HuH-7 (cell line): ENCODE measurements at places on chromosomes 4 and X.

GRCh38 chrX:11591723-11592346 lies 73.9 kb downstream of the ARHGAP6 start:
- DNase-seq: no peak

GRCh38 chr4:63607169-63607872 lies 801.9 kb downstream of the TECRL start:
- DNase-seq: no peak

DNA sequence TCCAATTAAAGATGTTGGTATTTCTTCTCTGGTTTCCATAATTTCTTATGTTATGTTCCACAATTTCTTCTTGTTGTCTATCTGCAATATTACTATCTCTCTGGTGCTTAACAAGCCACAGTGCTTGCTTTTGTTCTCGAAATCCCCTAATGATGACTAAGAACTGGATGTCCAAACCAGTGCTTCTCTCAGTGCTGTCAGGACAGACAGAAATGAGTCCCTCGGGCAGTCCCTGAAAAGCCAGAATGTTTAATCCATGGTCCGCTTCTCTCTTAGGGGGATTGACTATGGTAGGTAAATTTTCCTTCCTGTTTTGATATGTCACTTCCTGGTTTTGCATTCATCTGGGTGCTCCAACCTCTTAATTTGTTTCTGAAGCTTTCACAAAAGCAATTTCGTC lies 321.6 kb upstream of the PCDH10 start:
- no peak for DNase-seq

- DNase-seq: no peak
These were observed 401.1 kb upstream of the LCORL start for GRCh38 chr4:18422685-18423084.

DNA sequence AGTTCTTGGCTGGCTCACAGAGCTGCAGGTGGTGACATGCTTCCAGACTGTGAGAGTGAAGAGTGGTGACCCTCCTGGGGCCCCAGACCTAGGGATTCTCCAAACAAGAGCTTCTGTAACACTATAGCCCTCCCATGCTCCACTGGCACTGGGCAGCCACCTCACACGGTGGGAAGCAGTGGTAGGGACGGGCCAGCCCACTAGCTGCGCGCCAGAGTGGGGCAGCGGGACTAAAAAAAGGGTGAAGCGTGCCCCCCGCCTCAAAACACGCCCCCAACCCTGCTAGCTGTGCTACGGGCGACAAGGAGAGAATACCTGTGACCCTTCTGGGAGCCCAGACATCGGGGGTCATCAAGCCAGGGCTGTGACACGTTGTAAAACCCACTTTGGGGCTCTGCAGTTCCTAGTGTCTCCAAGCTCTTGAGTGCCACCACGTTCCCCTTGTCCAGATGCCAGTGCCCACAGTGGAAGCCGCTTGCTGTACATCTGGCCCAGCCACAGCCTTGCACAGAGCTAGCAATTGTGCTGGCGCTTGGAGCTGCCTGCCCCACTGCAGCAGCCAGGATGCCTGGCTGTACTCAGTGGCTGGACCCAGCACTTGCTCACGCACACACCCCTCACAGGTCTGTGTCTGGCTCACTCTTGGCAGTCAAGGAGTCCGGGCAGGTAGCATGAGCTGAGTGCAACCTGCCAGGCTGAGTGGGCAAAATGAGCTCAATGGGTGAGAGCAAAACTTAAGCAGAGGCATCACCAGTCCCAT lies 100.0 kb downstream of the DCAF12L2 start:
- DNase-seq: no peak

- DNase-seq: no peak
These were observed 416.6 kb upstream of the MAGEB18 start for GRCh38 chrX:25721564-25721963.

DNA sequence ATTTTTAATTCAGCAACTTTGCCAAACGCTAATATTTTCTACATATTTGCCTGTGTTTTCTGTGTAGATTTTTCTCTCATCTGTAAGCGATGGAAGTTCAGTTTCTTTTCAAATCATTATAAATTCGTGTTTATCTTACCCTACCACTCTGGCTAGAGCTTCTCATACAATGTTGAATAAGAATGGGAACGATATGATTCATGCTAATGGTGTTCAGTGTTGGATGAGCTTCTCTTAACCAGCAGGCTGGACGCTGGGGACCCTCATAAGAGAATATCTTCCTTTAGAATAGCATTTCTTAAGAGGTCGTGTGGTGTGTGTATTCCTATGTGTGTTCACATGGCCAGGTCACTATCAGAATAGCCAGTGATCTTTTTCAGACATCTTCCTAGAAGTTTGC lies 31.0 kb downstream of the NSDHL start:
- no peak for DNase-seq

DNA sequence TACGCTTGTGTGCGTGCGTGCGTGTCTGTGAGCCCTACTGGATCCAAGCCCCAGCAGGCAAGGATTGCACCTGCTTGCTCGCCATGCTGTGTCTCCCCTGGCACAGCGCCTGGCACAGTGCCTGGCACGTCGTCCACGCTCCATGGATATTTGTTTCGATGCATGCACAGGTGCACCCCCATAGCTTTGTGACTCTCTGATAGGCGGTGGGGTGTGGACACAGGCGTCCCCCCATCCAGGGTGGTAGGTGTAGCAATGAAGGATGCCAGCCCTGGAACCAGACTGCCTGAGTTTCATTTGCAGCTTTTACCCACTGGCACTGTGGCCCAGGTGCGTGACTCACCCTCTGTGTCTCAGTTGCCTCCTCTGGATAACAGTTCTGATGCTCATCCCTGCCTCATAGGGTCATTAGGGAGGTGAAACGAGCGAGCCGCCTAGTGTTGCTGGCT lies 20.2 kb downstream of the PIGG start:
- DNase-seq: no peak

- no peak for DNase-seq
These were observed 41.9 kb upstream of the PDGFRA start for GRCh38 chr4:54187148-54187547.

- DNase-seq: no peak
These were observed 3.1 kb downstream of the NSG1 start for GRCh38 chr4:4390046-4390445.

DNA sequence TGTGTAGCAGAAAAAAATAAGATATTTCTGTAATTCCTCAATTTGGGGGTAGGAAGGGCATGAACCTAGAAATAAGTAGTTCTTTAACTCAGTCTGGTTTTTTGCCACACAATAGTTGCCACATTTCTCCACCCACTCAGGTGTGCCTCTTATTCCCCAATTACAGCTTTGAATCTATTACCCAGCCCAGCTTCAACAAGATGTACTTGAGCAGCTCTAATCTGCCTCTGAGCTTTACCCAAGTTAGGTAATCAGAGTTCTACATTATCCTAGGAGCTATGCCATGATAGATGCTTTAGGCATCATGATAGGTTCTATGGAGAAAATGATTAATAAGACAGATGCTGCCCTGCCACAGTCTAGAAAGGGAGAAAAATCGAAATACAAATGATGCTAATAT lies 117.4 kb upstream of the GPRIN3 start:
- DNase-seq: no peak

DNA sequence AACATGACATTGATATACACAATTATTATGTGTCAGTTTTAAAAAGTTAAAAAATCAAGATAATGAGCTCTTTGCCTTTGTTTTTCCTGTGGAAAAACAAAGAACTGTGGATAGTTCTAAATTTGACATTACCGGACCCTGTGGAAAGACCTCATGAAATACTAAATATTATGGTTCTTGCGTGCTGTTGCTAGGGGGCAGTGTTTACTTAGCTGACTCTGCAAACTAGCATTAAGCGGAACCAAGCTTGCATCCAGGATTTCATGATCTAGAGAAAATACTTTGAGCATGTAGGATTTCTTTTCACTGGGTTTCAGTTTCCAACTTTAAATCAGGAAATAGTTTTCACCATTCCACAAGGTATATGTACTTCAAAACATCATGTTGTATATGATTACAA lies 33.6 kb downstream of the CLCN4 start:
- peak; percentile 17 for DNase-seq

DNA sequence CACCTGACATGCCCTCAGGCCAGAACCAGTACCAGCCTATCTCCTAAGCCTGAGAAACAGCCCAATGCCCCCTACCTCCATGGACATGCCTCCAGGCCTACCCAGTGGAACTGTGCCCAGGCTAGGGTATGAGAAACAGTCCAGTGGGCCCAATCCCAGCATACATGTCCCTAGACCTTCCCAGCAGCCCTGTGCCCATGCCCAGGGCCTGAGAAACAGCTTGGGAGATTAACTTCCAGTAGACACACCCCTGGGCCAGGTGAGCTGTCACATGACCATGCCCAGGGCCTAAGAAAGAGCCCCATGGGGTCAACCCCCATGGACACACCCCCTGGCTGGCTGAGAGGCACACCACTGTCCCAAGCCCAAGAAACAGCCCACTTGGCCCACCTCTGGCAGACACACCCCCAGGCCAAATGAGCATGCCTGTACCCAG lies 78.8 kb downstream of the CBR4 start:
- no peak for DNase-seq

DNA sequence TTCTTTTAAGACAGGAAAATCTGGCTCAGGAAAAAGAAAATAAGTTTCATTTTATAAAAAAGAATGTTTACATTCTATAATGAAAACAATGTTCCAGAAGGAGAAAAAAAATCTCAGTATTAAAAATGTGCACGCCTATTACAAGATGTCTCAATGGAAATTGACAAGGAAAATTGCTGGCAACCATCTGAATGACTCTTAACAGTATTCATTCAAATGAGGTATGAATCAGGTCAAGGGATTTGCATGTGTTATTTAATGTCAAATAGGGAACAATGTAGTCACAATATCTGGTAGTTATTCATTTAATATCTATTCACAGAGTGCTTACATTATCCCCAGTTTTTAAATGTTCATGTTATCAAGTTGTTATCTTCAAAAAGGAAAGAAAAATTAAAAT lies 208.4 kb upstream of the TRAM1L1 start:
- DNase-seq: no peak

DNA sequence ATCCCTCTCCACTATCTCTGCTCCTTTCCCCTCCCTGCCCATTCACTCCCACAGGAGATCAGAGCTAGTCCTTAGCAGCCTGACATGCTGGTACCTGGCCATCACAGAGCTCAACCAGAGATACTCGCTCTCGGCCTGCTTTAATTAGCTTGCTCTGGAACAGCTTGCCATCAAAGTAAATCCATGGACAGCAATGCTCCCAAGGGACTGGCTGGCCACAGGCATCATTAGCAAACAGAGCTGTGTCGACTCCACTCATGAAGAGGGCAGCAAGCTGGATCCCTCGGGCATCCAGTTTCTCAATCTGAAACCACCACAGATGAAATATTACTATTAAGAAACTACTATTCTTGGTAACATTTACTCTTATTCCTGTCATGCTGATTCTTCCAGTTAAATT lies 43.4 kb upstream of the PHF8 start:
- DNase-seq: no peak

DNA sequence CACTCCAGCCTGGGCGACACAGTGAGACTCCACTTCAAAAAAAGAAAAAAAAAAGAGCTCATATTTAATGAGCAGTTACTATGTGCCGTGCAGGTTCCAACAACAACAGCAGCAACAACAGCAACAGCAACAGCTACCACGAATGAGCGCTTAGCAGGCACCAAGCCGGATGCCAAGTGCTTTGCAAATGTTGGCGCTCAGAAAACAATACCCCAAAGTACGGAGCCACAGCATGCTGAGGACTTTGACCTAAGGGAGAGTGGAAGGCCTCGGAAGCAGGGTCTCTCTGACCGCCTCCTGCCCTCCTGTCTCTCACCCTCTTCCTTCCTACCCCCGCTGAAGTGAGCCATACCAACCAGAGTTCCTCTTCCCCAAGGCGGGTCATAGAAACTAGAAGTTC lies 102.2 kb upstream of the AFAP1 start:
- no peak for DNase-seq

GRCh38 chrX:19198473-19198872 lies 76.2 kb upstream of the ADGRG2 start:
- DNase-seq: no peak

DNA sequence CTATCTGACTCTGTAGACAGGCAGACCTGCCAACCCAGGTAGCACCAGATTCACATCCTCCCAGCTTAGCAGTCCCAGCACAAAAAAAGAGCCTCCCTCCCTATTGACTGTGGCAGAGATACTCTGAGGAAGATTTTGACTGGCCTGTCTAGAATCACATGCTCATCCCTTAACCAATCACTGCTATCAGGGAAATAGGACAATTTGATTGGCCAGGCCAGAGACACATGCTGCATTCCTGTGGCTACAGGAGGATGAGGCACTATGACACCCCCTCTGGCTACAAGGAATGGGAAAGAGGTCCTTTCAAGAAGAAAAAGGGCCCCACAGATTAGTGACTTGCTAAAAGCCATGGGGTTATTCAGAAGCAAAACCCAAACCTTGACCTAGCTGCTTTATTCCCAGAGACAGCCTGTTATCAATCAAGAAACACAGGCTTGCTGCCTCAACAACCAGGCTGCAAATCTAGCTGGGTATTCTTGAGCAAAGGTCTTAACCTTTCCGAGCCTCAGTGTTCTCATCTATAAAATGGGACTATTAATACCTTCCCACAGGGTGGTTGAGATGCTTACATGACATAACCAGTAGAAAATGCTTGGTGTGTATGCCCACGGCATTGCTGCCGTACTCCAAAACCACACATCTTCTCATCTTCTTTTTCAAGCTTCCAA lies 147.6 kb downstream of the BCOR start:
- DNase-seq: no peak

DNA sequence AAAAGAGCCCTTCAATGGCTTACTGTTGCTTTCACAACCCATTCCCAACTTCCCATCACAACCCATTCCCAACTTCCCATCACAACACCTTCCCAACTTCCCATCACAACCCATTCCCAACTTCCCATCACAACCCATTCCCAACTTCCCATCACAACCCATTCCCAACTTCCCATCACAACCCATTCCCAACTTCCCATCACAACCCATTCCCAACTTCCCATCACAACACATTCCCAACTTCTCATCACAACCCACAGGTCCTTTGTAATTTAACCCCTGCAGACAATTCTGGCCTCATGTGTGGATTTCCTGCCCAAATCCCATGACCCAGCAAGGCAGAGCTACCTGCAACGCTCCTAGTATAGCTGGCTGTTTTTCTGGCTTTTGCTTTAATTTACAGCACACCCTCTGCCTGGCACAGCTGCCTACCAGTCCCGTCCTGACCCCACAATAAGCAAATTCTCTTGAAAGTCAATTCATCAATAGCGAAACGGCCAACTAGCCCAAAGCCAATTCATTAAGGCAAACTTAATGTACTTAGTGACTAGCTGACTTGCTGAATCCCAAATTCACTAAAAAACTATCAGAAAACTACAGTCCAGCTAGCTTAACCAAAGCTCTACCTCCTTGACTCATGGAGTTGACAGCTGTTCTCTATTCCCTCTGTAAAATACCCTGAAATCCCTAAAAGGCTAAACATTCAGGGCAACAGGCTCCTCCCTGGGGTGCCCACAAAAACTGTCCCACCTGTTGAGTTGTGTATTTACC lies 75.6 kb downstream of the AFAP1 start:
- no peak for DNase-seq

- no peak for DNase-seq
These were observed 9.4 kb upstream of the TET2 start for GRCh38 chr4:105137121-105137875.

GRCh38 chr4:169352360-169352759 lies 81.6 kb upstream of the SH3RF1 start:
- no peak for DNase-seq

GRCh38 chr4:37268319-37268718 lies 23.8 kb downstream of the NWD2 start:
- no peak for DNase-seq

GRCh38 chrX:40952855-40953254 lies 132.4 kb upstream of the USP9X start:
- no peak for DNase-seq

GRCh38 chr4:173478201-173478912 lies 51.7 kb downstream of the HAND2 start:
- no peak for DNase-seq

- no peak for DNase-seq
These were observed 6.2 kb downstream of the TCEAL9 start for GRCh38 chrX:103362474-103362873.
